ENCODE measurements at places on chromosomes 5 and 9.

- no peak for DNase-seq
Observed at GRCh38 chr5:37552770-37553719, 173.9 kb downstream of the WDR70 start.

- DNase-seq = no peak
Observed at GRCh38 chr5:132219981-132220380, 7.7 kb downstream of the P4HA2 start.

- no peak for DNase-seq
Observed at GRCh38 chr9:134618833-134619447, 22.7 kb upstream of the COL5A1 start.

DNA sequence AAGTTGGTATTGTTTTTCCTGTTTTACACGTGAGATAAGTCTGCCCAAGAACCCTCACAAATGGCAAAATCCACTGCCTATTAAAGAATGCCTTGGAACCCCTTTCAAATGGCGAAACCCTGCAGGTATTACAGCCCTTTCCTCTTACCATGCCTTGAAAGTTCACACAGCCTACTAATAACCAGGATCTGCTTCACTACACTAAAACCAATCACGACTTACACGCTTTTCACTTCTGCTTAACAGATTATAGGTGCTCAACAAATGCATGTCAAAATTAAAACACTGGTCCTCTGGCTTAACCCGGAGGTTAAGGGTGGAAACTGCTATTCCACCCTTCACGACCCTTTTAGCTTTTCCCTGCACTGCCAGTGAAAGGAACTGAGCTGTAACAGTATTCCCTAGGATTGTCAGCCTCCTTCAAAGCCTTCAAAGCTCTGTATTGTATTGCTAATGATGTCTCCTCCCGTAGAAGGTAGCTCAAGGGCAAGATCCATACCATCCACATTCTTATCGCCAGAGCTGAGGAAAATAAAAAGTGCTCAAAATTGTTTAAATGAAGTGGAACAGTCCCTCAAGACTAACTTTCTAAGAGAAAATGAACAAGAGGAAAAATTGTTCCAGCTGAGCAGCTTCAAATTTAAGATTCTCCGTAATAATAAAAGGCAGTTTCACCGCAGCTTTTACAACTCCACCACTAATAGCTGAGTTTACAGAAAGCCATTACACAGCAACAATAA, 997 bp downstream of the AUH start:
- no peak for DNase-seq

DNA sequence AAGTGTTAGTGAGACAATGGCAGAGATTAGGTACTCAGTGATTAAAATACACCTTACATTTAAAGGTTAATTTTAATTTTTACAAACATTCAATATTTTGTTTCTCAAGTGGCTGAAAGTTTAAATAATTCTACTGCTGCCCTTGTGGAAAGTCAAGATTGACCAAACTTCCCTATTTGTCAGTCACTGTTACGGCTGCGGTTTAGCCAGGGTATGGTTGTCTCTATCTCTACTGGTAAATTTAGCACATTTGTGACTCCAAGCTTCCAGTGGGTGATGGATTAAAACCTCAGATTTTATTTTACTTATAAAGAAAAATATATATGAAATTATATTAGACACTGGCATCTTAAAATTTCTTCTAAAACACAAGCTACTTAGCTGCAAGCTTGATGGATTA, 368.4 kb downstream of the CDH18 start:
- DNase-seq = no peak

DNA sequence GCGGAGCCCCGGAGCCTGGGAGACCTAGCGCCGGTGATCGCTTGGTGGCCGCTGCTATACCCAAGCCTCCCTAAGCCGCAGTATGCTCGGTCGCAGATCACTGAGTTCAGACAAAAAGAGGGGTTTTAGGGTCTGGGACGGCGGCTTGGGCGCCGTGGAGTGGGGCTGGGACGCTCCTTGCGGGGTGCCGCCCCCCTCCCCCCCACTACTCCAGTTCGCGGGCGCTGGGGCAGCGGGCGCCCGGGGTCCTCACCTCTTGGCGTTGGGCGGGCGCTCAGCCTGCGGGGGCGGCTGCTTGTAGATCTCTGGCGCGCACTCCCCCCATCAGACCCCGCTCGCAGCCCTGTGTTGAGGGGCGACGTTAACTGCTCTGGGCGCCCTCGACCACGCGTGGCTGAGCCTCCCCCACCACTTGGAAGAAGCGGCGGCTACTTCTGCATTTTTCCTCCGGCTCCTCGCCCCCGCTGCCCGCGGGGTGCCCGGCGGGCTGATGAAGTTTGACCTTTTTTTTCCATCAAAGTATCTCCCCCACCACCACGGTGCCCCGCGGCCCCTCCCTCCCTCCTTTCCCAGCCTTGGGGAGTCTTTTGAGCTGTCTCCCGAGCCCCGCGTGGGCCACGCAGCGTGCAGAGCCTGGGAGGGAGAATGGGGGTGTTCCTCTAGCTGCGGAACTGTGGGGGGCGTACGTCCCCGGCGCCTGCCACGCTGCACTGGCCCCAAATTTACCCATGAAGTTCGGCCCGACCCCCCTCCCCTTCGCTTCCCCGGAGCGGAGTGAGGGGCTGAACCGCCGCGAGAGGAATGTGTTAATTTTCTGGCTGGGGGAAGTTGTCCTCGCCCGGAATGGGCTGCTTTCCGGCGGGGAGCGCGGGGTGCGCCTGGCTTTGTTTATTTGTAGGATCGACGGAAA, 1.2 kb downstream of the CXXC5 start:
- DNase-seq = peak; percentile 32

DNA sequence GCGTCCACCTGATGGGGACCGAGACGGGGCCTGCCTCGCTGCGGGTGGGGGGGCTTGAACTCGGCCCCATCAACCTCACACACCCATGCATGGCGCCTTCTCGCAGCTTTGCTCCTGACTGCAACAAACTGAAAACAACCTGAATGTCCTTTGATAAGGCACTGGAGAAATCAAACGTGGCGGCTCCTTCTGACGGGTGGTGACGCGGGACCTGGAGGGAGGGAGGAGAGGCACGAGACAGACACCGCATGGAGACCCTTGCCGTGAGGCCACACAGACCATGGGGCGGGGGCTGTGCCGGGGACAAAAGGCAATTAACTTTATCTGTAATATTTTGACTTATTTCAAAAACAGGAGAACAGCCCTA, 48.6 kb downstream of the NACC2 start:
- DNase-seq = no peak

DNA sequence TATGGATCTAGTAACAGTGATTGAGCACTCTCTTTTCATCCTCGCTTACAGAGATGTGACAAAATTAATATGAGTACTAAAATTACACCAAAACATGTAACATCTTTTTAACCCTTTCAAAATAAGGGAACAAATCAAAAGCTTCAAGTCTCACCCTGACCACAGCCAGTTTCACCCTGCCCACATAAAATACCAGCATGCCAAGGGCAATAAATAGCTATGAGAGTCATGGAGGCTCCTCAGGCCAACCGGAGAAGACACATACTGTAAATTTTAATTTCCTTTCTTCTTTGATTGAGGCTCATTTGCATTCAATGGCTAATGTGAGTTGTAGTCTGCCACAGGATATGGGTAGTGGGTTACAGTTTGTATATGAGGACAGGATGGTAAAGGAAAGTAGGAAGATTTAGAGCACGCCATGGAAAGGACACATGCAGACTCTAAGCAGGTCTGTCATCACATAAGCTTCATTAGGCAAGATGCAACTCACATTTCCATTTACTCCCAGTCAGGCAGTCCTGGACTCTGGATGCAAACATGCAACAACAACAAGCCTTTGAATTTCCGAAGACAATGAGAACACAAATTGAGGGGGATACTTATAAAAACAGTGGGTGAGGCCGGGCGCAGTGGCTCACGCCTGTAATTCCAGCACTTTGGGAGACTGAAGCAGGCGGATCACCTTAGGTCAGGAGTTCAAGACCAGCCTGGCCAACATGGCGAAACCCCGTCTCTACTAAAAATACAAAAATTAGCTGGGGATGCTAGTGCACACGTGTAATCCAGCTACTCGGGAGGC, 11.3 kb downstream of the IL4 start:
- DNase-seq = no peak

- DNase-seq = no peak
Observed at GRCh38 chr5:45521067-45521466, 175.1 kb downstream of the HCN1 start.

All from SHP77 (cell line).